ENCODE measurements at places on chromosomes 6 and 20.

DNA sequence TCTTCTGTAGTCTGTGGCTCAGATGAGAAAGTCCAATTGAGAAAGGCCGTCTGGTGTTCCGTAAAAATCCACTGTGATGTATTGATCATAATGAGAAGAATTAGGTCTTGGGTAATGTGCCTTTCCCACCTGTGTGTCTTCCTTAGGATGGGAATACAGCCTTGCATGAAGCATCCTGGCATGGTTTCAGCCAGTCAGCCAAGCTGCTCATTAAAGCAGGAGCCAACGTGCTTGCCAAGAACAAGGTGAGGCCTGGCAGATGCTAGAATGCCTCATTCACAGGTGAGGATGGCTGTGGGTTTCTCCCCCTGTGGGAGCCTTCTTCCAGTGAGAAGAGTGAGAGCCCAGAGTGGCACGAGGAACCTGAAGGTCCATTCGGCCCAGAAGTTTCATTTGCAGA lies 32.7 kb downstream of the LYRM2 start:
- DNase-seq = no peak

DNA sequence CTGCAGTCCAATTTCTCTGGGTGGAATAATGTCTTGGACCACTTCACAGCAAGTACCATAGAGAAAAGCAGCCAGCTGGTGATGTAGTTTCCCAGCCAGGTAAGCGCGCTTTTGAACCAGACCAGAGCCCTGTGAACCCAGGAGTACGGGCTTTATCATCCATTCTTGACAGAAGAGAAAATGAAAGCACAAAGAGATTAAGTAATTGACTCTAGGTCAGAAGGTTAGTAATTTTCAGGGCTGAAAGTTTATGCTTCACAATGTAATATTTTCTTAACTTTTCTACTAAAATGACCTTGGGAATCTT lies 7.1 kb upstream of the UST start:
- DNase-seq = no peak

DNA sequence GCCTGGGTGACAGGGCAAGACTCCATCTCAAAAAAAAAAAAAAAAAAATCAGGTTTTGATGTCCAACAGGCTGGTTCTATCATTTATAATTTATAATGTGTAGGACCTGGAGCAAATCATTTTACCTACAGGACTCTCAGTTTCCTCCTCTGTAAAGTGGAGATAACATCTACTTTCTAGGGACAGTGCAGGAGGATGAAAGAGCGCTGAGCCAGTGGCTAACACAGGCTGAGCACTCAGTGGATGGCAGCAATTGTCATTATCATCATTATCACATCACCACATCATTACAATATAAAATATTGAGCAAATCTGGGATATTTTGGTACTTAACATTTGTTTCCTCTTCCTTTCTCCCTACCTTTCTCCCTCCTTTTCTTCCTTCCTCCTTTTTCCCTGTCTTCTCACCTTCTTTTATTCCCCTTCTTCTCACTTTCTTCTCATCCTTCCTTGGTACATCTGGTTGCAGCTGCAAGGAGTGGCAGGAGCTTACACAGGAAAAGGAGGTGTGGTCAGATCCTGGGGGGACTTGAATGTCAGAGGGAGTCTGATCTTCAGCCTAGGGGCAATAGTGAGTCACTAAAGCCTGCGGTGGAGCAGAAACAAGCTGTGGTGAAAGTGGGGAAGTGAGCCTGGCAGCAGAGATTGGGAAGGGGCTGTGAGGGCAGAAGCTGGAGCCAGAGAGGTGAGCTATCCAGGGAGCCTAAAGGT lies 24.6 kb upstream of the CTNNBL1 start:
- no peak for DNase-seq

GRCh38 chr20:645318-646106 lies 7.5 kb downstream of the SRXN1 start:
- DNase-seq = peak; percentile 54

DNA sequence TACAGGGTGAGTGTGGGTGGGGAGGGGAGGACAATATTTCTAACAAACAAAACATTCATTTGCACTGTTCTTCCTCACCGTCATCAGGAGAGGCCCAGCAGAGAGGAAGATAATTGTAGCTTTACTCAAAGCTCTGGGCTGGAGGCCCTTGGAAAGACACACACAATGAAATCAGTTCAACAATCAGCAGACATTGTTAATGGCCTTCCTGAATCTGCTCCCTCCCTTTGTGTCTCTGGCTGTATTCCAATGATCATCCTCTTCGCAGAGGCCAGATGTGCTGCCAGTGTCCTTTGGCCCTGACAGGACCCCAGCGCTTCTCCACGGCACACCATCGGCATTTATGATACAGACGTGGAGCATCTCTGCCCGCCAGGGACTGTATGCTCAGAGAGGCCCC lies 44.6 kb upstream of the LRFN2 start:
- DNase-seq = no peak
